ENCODE measurements at places on chromosomes 7 and 10.

GRCh38 chr7:30556840-30557239 lies 37.8 kb upstream of the GARS1 start:
- DNase-seq, result peak; percentile 47

DNA sequence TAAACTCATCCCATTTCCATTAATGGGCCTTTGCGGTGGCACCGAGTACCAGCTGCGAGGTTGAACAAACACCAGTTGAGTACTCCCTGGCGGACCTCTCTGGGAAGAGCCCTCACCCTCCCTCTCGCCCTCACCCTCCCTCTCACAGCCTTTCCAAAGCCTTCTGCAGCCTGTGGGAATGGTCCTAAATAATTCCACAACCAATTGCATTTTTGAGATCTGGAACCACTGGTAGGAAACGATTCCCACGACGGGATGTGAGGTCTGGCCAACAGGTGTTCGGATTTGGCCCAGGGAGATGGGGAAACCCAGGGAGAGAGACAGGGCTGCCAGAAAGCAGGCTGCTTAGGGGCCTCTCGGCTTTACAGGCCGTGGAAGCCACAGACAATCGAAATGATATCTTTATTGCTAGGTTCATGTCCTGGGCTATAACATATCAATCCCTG lies 5.3 kb downstream of the PTF1A start:
- DNase-seq, result no peak

DNA sequence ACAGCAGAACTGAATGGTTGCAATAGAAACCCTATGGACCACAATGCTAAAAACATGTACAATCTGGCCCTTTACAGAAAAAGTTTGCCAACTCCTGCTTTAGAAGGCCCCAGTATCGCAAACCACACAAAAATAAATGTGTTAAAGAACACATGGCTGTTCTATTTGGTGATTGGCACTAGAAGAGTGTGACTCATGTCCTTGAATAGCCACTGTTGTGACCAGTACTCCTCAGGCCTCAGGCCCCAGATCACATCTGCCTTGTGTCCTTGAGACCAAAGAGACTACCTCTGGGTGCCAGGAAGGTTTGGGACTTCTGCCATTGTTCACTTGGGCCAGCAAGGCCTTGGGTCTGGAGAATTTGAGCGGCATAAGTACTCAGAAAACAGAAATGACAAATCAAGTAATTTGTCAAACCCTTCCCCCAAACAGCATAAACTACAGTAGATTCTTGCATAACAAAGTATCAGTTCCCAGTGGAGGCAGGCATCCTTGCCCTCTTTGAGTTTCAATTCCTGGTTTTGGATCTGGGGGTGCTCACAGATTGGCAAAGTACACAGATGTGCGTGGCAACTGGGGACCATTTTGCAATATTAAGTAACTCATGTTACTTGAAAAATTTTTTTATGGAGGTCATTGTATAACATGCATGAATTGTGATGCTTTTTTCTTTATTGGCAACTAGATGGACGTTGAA lies 50.2 kb downstream of the MTURN start:
- DNase-seq, result peak; percentile 98

GRCh38 chr10:8221451-8221850 lies 167.0 kb downstream of the GATA3 start:
- no peak for DNase-seq

- DNase-seq, result peak; percentile 22
Measured at GRCh38 chr7:77667459-77668086, 28.7 kb upstream of the RSBN1L start.

DNA sequence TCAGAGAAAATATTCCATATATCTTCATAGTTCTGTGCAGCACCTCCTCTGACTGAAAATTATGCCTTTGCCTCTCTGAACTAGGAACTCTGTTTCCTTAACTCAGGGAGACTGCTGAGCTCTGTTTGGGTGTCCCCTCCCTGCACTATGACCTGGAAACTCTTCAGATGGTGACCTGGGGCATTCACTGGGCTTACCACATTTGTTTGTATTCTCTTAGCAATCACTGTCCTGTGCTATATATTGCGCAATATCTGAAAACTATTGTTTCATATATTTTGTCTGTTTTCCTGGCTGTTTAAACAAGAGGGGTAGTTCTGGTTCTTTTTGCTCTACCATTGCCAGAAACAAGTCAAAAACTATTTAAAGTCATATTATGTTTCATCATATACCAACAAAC lies 181.8 kb upstream of the KIAA1217 start:
- no peak for DNase-seq

GRCh38 chr10:84820120-84820519 lies 491.7 kb downstream of the CCSER2 start:
- DNase-seq, result peak; percentile 13

DNA sequence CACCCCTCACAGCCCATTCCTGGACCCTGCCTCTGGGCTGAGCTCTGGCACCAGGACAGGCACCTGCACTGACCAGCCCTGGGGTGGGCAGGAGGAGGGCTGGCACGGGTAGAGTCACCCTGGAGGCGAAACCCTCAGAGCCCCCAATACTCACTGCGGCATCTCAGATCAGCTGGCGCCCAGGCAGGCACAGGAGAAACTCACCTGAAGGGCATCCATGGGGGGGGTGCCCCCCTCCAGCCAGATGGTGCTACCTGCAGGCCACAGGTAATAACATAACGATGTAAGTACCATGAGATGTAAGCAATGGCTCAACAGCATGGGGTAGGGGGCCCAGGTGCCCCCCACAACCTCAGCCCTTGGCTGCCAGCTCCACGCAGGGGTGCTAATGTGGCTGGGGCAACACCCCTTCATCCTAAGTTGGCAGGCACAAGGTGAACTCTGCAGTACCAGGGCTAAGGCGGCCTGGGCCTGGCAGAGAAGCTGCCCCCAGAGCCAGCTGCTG lies 12.1 kb upstream of the PYROXD2 start:
- DNase-seq, result no peak

- DNase-seq, result no peak
Measured at GRCh38 chr7:93980744-93981479, 23.2 kb downstream of the BET1 start.

GRCh38 chr7:26729150-26729775 lies 135.1 kb downstream of the SKAP2 start:
- DNase-seq, result no peak

GRCh38 chr7:46999866-47000265 lies 582.0 kb downstream of the TNS3 start:
- no peak for DNase-seq

- no peak for DNase-seq
Measured at GRCh38 chr7:40922316-40922670, 780.6 kb downstream of the INHBA start.

DNA sequence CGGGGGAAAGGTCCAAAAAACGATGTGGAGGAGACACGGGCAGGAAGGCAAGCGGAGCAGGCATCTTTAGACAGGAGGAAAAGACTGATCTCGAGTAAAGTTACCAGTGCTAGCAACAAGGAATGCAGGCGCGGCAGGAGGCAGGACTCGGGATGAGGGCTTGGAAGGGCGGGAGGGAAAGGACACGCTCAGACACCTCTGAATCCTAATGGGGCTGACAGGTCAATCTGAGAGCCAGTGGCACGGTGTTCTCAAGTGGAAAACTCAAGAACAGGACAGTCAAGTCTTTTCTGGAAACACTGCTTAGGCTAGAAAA lies 155.3 kb upstream of the COBL start:
- DNase-seq, result no peak

GRCh38 chr10:6707352-6707751 lies 127.3 kb upstream of the PRKCQ start:
- no peak for DNase-seq

GRCh38 chr7:133358708-133359107 lies 105.8 kb downstream of the EXOC4 start:
- DNase-seq, result no peak

- DNase-seq, result no peak
Measured at GRCh38 chr7:137996871-137997270, 5.0 kb downstream of the CREB3L2 start.

GRCh38 chr10:87916515-87916914 lies 53.1 kb downstream of the PTEN start:
- no peak for DNase-seq

- DNase-seq, result no peak
Measured at GRCh38 chr10:35058134-35058533, 32.0 kb downstream of the CUL2 start.

DNA sequence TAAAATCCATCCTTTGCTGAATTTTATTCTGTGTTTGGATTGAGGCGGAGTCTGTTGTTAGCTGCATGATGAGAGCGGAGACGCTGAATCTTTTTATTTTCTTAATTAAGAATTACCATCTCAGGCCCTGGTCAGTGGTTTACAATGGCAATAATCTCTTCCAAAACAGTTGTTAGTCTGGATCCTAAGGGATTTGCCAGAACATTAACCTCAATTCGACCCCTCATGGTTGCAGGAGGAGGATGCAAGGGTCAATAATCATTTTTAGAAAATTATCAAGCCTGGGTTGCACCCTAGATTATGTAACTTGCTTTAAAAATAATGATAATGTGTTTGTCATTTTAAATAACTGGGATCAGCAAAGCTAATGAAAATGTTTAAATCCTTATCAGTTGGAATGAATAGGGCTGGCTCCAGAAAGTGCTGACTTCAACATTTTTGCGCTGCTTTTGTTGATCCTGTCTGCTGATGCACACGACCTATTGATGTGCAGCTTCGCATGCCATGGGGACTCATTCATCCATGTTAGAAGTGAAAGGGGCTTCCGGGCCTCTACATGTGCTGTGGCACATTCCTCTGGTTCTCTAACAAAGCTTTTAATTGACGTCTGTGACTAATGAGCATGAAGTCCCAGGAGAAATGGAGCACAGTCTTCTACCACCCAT lies 80.7 kb upstream of the KIAA1217 start:
- DNase-seq, result no peak

GRCh38 chr7:39733881-39734632 lies 110.7 kb downstream of the RALA start:
- DNase-seq, result no peak

DNA sequence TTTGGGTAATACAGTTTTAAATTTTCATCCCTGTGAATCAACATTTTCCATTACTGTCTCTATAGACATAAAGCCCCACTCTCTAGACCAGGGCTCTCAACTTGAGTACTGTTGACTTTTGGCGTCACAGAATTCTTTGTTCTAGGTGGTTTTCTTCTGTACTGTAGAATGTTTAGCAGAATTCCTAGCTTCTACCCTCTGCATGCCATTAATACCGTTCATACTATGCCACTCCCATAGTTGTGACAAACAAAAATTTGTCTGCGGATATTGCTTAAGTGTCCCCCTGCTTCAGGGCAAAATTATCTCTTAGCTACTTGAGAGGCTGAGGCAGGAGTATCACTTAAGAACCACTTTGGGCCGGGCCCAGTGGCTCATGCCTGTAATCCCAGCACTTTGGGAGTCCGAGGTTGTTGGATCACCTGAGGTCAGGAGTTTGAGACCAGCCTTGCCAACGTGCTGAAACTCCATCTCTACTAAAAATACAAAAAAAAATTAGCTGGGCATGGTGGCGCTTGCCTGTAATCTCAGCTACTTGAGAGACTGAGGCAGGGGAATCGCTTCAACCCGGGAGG lies 57.3 kb upstream of the NRG3 start:
- no peak for DNase-seq

GRCh38 chr10:8238986-8239385 lies 184.5 kb downstream of the GATA3 start:
- DNase-seq, result no peak

DNA sequence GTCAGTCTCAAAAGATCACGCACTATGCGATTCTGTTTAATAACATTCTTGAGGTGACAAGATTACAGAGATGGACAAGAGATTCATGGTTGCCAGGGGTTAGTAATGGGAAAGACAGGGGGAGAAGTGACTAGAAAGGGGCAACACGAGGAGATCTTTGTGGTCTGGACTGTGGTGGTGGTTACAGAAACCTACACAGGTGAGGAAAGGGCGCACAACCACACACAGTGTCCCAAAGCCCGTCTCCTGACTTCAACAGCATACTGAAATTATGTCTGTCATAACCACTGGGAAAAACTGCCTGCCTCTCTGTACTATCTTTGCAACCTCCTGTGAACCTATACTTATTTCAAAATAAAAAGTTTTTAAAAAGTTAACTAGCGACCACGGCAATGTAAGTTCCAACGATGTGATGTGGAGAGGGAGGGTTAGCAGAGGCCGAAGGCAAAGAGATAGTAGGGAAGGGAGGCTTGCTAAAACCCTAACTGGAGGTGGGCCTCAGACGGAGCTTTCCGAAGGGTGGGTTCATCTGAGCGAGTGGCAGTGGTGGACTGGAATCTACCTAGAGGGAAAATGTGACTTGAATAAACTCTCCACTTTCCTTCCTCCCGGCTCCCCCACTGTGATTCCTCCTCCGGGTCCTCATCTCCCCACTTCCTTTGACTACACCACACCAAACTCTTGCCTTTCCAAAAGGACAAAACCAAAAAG lies 43.7 kb downstream of the GNA12 start:
- DNase-seq, result no peak
